NB4 (cell line): ENCODE measurements at places on chromosomes 4 and X.

DNA sequence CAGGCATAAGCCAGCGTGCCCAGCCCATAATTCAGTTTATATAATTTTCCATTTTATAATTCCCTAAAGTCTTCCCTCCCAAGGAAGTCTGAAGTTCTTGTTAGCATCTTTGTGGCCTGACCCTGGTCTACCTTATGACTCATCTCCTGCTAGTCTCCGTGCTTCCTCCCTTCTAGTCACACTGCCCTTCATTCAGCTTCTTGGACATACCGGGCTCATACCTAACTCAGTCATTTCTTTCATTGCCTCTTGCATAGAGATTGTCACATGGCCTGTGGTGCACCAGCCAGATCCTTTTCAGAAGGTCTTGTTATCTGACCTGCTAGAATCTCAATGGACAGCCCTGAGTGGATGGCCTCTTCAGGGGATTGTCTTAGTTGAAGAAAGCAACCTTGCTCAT is 22.8 kb upstream of the MAML3 start:
- DNase-seq: peak; percentile 17

- DNase-seq: no peak
Observed at GRCh38 chrX:12961196-12961718, 13.7 kb upstream of the TMSB4X start.

- no peak for DNase-seq
Observed at GRCh38 chr4:130530505-130530904, 1434.6 kb downstream of the C4orf33 start.

- peak; percentile 69 for DNase-seq
Observed at GRCh38 chrX:135086197-135086854, 34.0 kb downstream of the ETDB start.

DNA sequence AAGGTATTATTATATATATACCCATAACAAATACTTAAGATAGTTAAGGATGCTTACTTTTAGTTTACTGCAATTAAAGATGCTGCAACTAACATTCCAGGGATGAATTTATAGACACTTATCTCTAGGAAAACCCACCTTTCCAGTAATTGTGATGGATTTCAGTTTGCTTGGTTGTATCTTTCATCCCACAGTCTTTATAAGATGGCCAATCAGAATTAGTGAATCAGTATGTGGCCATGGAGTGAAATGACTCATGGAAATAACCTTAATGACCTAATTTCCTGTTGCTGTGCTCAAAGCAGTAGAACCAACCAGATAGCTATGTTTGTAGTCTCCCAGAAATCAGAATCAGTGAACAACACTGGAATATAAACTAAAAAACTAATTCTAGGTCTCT is 26.4 kb downstream of the MOSPD2 start:
- peak; percentile 12 for DNase-seq

DNA sequence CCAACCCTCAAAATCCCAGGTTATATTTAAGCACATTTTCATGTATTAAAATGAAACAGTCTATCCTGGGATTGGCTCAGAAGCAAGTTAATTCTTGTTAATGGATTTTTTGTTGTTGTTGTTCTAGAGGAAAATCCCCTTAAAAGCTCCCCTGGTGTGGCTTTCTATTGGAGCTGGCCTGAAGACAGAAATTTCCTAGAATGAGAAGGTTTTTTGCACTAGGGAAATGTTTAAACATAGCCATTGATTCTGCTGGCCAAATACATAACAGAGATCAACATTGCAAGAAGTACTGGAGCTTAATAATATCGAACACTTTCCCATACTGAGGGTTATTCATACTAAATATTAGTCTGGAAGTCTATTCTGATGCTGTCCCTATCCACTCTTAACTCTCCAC is 148.8 kb upstream of the PCDH18 start:
- no peak for DNase-seq

DNA sequence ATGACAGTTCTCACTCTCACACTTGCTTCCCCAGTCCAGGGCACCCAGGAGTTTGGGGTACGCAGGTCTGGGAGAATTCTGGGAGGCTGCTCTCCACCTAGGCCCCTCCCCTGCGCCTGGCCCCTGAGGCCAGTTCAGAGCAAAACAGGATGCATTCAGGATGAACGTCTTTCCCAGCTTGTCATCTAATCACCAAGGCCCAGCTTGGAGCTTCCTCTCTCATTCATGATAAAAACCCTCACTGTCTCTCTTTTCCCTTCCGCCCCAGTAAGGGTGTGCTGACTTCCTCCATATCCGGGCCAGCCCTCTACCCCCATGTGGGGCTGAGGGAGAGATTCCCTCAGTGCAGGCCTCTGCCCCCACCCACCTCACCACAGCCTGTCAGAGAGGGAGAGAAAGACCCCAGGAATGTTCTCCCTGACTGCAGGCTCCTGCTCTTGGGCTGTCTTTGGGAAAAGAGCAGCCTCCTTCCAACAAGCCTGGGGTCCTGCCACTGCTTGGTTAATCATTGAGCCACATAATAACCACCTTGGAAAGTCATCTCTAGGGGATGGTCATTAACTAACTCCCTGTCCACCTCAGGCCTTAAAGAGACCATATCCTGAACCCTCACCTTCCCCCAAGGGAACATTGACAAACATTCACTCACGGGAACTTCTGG is 50.1 kb downstream of the STARD8 start:
- DNase-seq: no peak
